Activated T-helper 9 cell treated with anti-CD3 and anti-CD28 coated beads, Interleukin-2, amount 50 U/mL, for 16 hours (primary cell): ENCODE measurements at places on chromosomes 12 and 14.
A peak's percentile ranks its signal among the peaks of the same experiment; 100 is the strongest.

DNA sequence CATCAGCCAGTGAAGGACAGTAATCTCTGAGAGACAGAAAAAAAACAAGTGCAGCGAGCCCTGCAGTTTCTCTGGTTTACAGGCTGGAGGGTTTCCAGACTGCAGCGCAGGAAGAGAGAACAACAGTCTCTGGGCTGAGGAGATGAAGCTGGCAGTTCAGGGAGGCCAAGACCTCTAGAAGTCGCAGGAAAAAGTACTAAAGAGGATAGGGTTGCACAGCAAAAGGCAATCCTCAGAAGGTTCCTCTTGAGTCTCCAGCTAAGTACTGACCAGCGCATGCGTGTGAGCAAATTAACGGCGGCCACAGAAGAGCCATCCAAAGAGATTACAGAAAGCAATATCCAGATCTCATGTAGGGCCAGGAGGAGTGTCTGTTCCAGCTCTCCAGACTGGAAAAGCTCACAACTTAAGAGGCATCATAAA lies 12.2 kb upstream of the CCDC60 start:
- no peak for DNase-seq

DNA sequence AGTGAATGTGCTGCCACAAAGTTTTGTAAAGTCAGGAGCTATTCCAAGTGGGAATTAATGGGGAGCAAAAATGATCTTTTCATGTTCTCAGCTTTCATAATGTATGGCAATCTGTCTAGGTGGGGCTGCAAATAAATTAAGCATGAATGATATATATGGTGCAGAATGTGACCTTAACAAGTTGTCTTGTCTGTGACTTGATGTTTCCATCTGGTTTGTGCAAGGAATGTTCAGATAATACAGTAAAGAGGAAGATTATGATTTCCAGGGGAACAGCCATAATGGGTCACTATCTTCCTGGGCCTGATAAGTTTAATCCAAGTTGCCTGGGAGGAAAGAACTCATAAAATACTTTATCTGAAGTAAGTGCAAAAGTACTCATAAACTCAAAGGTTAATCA lies 1815.8 kb upstream of the FLRT2 start:
- no peak for DNase-seq

GRCh38 chr14:92513204-92513965 lies at the start of gene RIN3:
Gene RIN3, plus strand, starts transcription at chr14:92513781. Its CDS starts 152 bp downstream, at chr14:92513933.
- DNase-seq: peak; percentile 13

- no peak for DNase-seq
Observed at GRCh38 chr12:75558287-75558686, 46.9 kb upstream of the KRR1 start.

DNA sequence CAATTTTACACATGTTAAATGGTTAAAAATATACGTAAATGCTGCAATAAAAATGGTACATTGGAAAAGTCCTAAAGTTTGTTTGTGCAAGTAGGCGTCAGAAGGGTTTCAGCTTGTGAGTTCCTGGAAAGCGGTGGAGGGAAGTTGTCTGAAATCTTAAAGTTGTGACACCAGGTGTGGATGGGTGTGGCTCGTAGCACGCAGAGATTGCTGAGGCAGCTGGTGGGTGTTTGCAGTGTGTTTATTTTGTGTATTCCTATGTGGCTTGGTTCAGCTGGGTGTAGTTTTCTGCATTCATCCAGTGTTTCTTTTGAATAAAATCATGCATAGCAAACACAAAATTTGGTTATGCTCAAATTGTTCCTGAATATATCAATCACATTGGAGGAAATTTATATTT lies 136.8 kb upstream of the TBX3 start:
- no peak for DNase-seq

GRCh38 chr14:45716572-45716971 lies 463.6 kb upstream of the MIS18BP1 start:
- DNase-seq: no peak

- no peak for DNase-seq
Observed at GRCh38 chr14:59461891-59462290, 3.3 kb downstream of the GPR135 start.

- DNase-seq: no peak
Observed at GRCh38 chr14:56349960-56350359, 229.6 kb upstream of the TMEM260 start.

- DNase-seq: no peak
Observed at GRCh38 chr14:99026471-99026870, 245.5 kb downstream of the BCL11B start.
